ENCODE measurements at places on chromosomes 7 and 10.

DNA sequence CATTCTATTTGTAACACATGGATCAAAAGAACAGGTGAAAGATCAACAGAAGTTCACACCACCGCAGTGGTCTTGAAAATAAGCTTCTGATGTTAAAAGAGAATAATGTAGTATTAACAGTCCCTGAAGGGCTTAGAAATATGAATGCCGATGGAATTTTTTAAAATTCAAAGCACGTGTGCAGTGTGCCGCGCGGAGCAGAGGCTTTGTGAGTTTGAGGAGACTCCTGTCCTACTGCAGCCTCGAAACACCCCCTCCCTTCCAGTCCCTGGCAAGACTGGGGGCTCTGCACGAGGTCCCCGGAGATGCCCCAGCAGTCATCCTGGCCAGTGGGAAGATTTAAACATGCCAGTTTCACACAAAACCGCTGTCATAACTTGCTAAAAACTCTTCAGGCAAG is 196.6 kb downstream of the DIP2C start:
- no peak for DNase-seq

DNA sequence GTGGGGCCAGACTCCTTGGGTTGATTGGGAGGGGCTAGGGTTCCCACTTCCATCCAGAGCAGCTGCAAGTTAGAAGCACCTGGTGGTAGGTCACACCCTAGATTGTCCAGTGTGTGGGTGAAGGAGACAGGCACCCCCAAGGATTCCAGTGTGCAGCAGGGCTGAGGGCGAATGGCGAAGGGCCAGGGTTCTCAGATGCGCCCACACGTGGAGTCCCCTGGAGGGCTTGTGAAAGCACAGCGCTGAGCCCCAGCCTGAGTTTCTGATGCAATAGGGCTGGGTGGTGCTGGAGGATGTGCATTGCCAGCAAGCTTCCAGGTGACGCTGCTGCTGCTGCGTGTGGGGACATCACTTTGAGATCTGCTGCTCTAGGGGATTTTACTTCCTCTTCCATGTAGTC is 25.4 kb downstream of the TBATA start:
- no peak for DNase-seq

DNA sequence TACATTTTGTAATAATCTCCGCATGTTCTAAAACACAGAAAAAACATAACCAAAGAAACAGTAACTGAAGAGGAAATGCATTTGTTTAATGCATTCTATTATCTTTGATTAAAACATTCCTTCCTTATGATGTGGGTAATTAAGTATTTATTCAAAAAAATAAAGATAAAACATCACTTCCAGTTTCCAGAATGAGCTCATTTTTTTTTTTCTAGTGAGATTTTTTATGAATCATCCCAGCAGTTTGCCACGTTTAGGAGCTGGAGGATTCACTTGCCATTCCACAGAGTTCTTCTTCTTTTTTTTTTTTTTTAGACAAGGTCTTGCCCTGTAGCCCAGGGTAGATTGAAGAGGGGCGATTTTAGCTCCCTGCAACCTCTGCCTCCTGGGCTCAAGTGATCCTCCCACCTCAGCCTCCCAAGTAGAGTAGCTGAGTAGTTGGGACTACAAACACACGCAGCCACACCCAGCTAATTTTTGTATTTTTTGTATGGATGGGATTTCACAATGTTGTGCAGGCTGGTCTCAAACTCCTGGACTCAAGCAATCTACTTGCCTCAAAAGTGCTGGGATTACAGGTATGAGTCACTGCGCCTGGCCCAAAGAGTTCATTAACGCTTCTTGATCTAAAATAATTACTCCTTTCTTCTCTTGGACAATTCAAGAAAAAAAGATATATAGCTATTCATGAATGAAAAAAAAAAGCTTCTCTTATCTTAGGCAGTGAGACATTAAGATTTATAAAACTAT is 177.3 kb downstream of the DKK1 start:
- no peak for DNase-seq

GRCh38 chr7:85343484-85343883 is 156.6 kb upstream of the SEMA3D start:
- no peak for DNase-seq

DNA sequence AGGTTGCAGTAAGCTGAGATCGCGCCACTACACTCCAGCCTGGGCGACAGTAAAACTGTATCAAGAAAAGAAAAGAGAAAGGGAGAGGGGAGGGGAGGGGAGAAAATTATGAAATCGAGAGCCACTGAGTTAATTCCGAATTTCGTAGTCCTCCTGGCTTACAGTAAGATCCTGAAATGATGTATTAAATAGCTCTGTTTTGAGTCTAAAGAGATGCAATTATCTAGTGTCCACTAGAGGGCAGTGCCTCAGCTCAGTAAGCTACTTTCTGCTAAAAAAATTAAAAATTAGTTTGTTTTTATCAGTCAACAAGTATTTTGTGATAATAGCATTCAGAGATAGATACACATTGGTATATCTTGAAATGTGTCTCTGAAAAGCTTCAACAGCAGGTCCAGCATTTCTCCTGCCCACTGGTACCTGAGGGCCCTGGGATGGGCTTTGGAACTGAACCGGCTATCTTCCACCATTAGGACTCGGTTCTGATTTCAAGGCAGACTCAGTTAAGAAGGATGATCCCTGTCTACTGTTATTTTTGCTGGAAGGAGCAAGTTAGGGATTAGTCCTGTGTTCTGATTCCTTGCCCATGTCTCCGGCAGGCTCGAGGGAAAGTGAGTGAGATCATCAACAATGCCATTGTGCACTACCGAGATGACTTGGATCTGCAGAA is 19.5 kb downstream of the TSPAN33 start:
- DNase-seq = peak; percentile 71

GRCh38 chr7:35012160-35012559 is 25.1 kb downstream of the DPY19L1 start:
- DNase-seq = no peak

GRCh38 chr10:61618388-61618961 is 44.3 kb upstream of the CABCOCO1 start:
- DNase-seq = no peak

GRCh38 chr10:120105001-120105400 is 212.5 kb downstream of the SEC23IP start:
- no peak for DNase-seq

- no peak for DNase-seq
Measured at GRCh38 chr10:126054191-126054590, 157.8 kb downstream of the FANK1 start.

DNA sequence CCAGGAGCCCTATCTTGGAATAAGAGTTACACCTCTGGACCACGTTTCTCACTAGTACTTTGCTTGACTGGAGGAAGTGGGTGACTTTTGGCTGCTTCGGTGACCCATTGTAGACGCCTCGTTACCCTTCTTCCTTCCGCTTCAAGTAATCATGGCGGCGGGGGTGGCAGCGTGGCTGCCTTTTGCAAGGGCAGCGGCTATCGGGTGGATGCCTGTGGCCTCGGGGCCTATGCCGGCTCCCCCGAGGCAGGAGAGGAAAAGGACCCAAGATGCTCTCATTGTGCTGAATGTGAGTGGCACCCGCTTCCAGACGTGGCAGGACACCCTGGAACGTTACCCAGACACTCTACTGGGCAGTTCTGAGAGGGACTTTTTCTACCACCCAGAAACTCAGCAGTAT is 1.5 kb downstream of the KCND2 start:
- no peak for DNase-seq

- no peak for DNase-seq
Measured at GRCh38 chr10:126959906-126960685, 54.9 kb downstream of the DOCK1 start.

All from left lung (tissue), 14 donors.